Caudate nucleus (tissue), 63 donors: ENCODE measurements at places on chromosomes 12 and 14.

DNA sequence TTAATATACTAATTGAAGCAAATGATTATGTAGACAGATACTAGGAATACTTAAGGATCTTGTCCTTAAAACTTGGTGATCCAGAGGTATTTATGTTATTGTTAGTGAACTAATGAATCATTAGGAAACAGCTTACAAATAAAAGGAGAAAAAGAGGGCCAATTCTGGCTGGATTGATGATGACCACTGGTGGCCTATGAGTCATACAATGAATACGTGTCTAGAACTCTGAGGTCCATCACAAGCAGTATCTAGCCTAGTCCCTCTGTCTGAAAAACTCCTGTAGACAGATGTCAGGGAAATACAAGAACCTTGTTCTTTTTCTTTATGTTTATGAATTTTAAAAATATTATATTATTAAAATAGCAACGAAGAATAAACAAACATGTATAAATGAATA, 51.7 kb upstream of the RTL1 start:
- no peak for DNase-seq

- DNase-seq: no peak
Observed at GRCh38 chr12:7709969-7710675, 1.1 kb upstream of the DPPA3 start.

- no peak for DNase-seq
Observed at GRCh38 chr12:66563220-66563619, 115.7 kb downstream of the GRIP1 start.

- DNase-seq: no peak
Observed at GRCh38 chr14:50772412-50772811, 58.5 kb downstream of the NIN start.

DNA sequence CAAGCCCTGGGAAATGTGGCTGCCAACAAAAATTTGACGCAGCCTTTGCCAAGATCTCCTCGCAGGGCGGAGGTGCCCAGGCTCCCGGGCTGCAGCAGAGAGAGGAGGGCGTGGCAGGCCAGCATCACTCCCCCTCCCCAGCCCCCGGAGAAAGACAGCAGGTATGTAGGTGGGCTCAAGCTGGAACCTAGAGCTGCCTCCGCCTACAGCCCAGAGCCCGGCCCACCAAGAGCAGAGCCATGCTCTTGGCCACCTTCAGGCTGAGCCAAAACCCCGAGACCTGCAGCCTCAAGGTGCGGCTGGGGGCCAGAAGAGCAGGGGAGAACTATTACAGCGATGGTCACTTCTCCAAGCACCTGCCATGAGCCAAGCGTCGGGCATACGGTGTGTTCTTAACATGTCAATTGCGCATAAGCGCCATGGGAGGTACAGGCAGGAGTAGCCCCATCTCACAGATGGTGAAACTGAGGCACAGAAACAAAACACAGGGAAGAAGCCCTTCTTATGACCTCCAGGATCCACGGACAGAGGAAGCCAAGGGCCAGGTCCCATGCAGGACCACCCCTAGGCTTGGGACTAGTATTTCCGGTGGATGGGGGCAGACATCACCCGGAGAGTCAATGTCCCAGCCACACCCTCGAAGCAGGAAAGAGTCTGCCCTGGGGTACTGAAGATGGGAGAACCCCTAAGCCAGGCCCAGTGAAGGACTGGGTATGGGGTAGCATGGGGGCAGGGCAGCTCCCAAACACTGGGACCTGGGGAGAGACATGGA, 109.0 kb downstream of the NCOR2 start:
- DNase-seq: no peak

DNA sequence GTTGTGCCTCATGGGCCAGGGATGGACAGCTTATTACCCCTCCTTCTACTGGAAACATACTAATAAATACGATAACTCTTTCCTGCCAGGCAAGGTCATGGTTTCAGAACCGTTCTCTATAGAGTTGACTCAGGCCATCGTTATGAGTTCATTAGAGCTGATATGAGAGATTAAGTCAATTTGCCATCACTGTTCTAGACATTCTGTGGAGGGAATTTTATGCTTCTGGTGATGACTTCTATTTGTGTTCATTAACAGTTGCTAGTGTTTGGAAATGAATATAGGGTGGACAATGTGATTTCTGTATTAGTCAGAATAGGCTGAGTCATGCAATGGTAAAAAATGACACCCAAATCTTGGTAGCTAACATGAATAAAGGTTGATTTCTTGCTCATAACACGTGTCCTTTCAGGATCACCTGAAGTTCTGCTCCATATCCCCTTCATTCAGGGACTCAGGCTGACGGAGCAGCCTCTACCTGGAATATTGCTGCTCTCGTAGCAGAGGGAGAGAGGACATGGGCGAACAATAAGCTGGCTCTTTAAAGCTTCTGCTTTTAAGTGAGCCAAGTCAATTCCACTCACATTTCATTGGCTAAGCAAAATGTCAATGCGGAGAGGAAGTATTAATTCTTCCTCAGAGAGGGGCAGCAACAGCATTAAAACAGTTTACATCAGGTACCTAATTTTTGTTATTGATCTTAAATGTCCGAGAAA, 18.5 kb upstream of the TBPL2 start:
- DNase-seq: no peak

GRCh38 chr14:52494444-52494843, 57.9 kb downstream of the TXNDC16 start:
- no peak for DNase-seq

GRCh38 chr12:68286396-68286795, 33.0 kb upstream of the IL22 start:
- no peak for DNase-seq

DNA sequence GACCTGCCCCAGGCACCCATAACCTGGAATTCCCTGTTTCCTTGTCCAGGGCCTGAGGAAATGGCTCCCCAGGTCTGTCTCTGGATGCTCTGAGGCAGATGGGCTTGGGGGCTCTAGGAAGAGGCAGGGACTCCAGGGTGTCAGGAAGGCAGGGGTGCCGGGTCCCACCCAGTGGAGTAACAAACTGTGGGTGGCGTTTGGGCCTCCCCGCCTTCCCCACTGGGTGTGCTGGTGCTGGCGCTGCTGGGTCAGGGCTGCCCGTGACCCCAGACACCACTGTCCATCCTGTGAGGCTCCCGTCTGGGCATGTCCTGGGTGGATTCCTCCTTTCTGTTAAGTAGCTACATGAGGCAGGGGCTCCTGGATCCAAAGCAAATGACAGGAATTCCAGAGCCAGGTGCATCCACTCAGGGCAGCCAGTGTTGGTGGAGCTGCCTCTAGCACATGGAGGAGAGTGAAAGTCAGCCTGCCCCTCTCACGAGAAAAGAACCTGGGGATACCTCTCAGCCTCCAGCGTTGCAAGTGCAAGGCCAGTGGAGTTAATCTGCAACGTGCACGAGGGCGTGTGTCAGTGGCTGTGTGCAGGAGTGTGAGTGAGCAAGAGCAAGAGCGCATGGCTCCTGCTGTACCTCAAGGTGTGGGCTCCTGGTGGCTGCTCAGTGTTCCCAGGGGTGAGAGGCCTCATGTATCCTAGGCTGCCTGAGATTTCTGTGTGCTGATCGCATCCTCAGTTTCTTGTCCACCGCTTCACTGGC, 403.1 kb downstream of the TMEM121 start:
- no peak for DNase-seq
